ENCODE measurements at places on chromosomes 2 and 18.

GRCh38 chr2:23691565-23691964, 235.4 kb downstream of the ATAD2B start:
- no peak for DNase-seq

GRCh38 chr2:196279541-196279940, 108.2 kb upstream of the STK17B start:
- DNase-seq: no peak

- no peak for DNase-seq
These were observed 147.5 kb upstream of the BCL2L11 start for GRCh38 chr2:110973262-110973661.

GRCh38 chr18:9094307-9095226, 7.9 kb upstream of the NDUFV2 start:
- DNase-seq: no peak

DNA sequence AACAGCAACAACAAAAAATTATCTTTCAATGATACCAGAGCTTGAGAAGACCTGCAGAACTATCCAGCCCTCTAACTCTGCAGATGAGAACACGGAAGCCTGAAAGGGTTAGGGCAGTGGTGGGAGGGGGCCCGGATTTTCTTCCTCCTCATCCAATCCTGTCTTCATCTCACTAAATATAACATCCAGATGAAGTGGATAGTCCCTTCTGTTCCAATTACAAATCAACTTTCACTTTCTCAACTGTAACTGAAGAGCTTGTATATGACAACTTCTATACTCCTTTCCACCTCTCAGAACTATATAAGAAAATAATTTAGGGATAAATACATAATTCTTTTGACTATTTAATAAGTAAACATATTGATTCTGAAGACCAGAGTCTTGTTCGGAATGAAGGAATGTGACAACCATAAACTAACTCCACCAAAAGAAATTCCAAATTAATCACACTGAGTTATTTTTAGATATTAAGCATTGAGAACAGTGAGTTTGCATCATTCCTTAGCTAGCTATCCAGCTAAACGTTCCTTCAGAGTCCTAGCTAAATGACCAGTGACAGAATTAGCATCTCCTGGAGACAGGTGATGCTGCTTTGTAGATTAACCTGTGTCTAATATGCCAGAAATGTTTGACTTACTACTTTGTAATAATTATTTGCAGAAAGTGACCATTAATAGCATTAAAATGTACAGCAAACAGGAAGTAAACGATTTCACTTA, 32.7 kb downstream of the SFT2D3 start:
- no peak for DNase-seq

DNA sequence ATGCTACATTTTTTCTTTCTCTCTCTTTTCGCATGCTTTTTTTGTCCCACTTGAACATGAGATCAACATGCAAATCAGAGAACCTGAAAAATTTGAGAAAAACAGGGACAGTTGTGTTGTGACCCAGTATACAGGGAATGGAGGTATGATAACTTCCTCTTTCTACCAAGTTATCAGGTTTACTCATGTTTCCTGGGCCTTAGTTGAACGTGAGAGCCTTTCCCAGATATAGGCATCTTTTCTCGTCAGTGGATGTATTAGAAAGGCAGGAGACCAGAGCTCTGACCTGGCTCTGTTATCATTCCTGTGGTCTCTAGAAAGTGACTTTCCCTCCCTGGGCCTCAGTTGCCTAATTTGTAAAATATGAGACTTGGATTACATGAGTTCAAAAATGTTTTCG, 30.1 kb upstream of the FAM117B start:
- no peak for DNase-seq

- no peak for DNase-seq
These were observed 7.9 kb upstream of the TEX51 start for GRCh38 chr2:126890551-126891450.

DNA sequence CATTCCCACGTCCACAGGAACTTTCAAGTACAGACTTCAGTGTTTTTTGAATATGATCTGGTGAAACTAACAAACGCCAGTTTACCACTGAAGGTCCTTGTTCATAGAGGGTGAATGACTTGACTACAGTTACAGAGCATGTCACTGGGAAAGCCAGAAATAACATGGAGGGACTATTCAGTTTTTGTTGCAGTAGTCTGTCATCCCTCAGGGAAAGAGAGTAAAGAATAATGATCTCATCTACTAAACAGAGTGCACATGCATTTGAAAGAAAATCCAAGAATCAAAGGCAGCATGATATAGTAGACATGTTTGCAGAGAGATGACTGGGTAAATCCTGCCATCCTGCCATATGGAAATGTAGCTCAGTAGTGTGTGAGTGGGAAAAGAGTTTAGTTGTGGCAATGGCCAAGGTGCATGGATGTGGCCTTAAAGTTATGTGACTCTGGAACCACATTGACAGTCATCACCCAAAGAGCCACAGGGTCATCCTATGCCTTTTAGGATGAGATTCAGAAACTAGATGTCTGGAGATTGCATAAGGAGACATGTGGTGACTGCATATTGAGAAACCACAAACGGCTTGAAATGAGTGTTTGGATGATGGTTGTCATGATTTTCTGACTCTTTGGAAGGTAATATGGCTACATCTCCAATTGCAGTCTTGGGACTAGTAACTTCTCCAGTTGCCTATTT, 125.3 kb upstream of the ZEB2 start:
- DNase-seq: no peak

- no peak for DNase-seq
These were observed 222.2 kb downstream of the C1D start for GRCh38 chr2:67840460-67841068.

GRCh38 chr2:46537624-46538295, 58.4 kb downstream of the TMEM247 start:
- DNase-seq: no peak

DNA sequence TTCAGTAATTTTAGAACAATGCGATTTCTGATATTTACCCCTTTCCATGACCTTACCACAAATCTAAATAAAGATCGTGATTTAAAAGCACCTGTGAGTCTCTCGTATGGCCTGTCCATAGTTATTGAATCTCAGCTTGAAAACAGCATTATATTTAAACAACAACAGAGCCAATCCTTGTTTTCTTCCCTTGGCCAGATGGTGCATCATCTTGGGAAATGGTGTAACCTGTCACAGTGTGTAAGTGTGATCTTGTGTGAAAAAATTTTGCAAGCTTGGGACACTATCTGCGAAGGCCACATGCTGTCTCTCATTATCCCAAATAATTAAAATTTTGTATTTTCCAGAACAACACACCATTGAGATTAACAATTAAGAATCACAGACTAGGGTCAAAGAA, 262.7 kb upstream of the SPHKAP start:
- no peak for DNase-seq

- DNase-seq: no peak
These were observed 713.8 kb downstream of the NRXN1 start for GRCh38 chr2:50318147-50318546.

DNA sequence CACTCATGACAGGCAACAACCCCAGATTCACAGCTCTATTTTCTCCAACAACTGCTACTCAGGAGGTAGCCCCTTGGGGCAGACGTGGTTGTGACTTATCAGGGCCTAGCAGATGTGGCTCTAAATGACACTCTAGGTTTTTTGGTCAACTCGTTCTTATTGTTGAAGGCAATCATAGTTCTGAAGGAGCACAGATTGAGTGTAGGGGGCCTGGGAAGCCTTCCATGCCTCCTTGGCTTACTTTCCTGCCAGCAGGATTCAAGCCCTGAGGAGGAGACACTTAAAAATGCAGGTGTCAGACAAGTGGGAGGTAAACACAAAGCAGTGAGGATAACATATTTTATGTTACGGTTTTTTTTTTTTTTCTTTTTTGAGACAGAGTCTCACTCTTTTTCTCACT, 23.5 kb upstream of the SUCLG1 start:
- no peak for DNase-seq

- no peak for DNase-seq
These were observed 146.5 kb downstream of the PTGR3 start for GRCh38 chr18:75062297-75062886.

- no peak for DNase-seq
These were observed 10.0 kb downstream of the SUCLG1 start for GRCh38 chr2:84449055-84449454.

GRCh38 chr2:190562121-190562520, 27.6 kb upstream of the NEMP2 start:
- no peak for DNase-seq

DNA sequence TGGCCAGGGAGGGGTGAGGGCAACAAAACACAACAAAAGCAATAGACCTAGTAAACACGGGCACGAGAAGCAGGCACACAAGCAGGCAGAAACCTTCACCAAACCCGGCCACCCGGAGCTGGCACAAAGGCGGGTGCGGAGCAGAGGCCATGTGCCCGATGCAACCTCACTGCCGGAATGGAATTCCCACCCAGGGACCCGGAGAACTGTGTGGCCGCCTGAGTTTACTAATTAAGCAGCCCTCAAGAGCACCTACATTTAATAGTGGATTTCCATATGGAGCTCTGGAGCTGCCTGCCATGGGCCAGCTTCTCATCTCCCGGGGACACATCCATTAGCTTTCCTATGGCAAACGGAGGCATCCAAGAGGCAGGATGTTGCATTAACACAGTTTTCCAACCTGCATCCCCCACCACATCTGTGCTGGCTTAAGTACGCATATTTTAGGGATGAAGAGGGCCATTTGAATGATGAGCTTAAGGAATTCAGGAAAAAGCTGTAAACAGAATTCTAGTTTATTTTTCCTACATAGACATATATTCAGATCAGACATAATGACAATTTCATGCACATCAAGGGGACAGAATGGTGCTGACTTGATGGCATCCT, 104.5 kb upstream of the SMIM21 start:
- DNase-seq: no peak

DNA sequence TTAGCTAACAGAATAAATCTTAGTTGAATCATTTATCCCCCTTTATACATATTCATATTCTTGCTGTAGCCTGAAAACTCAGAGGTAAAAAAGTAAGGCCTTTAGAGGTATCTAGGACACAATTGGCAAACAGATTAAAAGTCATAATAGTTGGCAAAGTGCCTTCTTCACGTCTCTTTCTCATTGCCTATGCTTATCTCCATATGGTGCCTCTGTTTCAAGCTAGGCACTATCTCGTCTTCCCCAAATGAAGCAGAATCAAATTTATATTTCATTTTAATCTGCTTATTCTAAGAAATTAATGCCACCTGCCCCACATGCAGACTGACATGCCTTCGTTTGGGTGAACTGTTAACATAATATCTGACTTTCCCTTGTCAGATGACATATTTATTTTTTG, 245.4 kb downstream of the CDH2 start:
- DNase-seq: no peak

- no peak for DNase-seq
These were observed 234.1 kb upstream of the ID2 start for GRCh38 chr2:8447610-8448221.

DNA sequence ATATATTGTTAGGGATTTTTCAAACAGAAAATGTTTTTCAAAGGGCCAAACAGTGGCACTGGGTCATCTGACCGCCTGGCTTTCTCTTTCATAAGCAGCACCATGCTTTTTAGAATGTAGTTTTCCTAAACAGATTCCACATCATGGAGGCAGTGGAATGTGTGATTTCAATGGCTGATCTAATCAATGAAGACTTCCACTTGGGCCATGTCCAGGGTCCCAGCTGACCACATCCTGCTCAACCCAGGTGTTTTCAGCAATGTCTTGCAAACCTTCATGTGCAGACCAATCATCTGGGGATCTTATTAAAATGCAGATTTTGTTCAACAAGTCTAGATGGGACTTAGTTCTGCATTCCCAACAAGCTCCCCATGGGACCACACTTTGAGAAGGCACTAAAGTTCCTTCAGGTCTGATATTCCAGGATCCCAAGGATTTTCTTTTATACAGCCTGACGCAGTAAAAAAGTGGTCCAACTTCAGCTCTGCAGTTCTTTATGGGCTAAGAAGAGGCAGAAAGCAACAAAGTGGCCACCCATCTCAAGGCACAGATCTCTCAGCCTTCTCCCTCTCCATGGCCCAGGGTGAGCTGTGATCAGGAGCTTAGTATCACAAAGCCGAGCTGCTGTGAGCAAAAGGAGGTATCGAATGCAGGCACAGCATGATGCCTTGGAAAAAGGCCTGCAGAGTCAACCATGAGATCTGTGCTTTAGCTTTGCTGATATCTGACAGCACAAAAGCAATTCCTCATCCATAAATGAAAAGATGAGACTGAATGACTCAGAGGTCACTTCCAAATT, 3.7 kb downstream of the ALKAL2 start:
- DNase-seq: no peak

- no peak for DNase-seq
These were observed 2.1 kb downstream of the PCBP1 start for GRCh38 chr2:70089220-70089982.

DNA sequence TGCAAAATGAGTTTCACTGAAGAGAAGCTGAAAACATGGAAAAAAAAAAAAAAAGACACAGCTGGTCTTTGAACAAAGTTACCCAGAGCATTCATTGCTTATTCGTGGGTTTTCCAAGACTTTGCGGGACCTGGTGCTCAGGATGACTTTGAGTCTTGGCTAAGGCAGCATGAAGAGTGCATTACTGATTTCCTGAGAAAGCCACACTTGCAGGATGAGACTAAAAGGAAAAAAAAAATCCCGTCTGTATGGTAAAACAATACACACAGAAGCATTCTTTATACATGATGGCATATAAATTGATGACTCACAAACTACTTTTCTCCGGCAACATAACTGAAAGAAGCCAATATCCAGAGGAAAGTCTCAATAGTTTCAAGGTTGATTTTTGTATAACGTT, 195.4 kb downstream of the SPP2 start:
- no peak for DNase-seq
